ENCODE measurements at places on chromosomes 11 and 22. TPM values are rescaled to one million over a fixed set of nuclear protein-coding genes. Genes with fewer than 3 reads are reported as not detected.

GRCh38 chr11:101129203-101129943 lies at the start of gene PGR:
Gene PGR, minus strand, starts transcription at chr11:101129813. Its CDS starts 743 bp downstream, at chr11:101129070.
- no peaks in the 10 kb centered on the region for H3K4me1 ChIP-seq
- no peaks in the 10 kb centered on the region for H3K36me3 ChIP-seq
- peaks cover 12% of the 10 kb centered on the region for H3K27me3 ChIP-seq
- no peak within 1 kb of the TSS for H3K4me3 ChIP-seq
- DNase-seq, result no peak

DNA sequence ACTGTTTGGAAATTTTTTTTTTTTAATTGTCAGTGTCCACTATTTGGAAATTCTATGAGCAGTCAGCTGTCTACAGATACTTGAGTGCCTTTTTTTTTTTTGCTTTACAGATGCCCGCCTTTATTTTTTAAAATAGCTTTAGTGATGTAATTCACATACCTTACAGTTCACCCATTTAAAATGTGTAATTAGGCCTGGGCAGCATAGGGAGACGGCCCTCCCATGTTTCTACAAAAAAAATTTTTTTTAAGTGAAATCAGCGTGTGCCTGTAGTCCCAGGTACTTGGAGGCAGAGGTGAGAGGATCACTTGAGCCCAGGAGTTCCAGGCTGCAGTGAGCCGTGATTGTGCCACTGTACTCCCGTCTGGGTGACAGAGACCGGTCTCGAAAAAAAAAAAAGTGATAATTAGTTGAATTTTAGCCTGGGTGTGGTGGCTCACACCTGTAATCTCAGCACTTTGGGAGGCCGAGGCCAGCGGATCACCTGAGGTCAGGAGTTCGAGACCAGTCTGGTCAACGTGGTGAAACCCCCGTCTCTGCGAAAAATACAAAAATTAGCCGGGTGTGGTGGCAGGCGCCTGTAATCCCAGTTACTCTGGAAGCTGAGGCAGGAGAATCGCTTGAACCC lies 1.5 kb downstream of the ZNF143 start:
- H3K4me3 ChIP-seq, result peak overlapping the region; percentile 77
- H3K27ac ChIP-seq, result peak overlapping the region; percentile 99
- no peaks in the 10 kb centered on the region for H3K4me1 ChIP-seq
- H3K36me3 ChIP-seq, result no peaks in the 10 kb centered on the region

DNA sequence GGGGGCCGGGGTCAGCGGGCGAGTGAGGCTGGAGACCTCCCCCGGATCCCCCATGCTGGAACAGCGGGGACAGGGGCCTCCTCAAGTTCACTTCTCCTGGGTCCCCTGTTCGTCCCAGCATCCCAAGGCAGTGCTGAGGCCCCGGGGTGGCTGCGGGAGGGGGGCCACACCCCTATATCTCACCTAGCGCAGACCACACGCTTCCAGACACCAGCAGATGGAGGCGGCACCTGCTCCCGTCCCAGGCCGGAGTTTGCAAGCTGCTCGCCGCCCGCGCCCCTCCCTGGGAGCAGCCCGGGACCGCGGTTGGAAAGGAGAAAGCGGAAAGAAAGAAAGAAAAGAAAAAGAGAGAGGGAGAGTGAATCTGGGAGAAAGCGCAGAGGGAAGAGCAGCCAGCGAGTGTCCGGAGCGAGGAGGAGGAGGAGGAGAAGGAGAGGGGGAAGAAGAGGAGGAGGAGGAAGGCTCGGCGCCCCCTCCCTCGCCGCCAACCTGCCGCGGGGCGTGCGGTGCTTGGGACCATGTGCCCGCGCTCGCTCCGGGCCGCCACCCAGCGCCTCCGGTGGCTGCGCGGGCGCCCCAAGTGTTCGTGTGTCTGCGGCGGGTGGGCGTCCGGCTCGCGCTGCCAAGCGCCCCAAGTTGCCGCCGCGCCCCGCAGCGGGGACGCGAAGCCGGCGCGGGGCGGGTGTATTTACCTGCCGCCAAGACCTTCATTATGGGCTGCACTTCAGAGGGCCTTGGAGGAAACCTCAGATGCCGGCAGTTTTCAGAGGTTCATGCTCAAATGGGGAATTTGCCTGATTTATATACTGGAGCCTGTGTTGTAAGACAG lies at the start of gene LIF:
TSS of gene LIF (minus strand) at position 775 of the 829 bp plus-strand sequence. CDS start at position 711, 64 bp downstream.
- H3K4me1 ChIP-seq, result no peaks in the 10 kb centered on the region

KCNC1 gene
- 0.13 TPM for polyA plus RNA-seq

DNA sequence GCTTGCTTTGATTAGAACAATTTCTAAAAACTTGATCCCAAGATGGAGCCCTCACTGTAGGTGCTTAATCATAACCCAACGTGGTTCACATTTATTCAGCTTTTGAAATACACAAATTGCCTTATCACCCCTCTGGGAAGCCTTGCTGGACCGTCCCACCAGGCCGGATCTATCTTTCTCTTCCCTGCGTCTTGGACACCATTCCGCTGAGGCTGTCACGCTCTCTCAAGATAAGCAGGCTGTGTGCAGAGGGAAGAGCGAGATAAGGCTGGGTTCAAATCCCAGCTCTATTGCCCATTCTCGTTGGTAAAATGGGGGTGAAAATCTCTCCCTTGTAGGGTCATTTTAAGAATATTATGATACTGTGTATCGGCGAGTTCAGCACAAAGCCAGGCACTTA lies 20.5 kb upstream of the TP53I11 start:
- no peaks in the 10 kb centered on the region for H3K27me3 ChIP-seq
- no peaks in the 10 kb centered on the region for H3K36me3 ChIP-seq
- H3K27ac ChIP-seq, result no peak overlapping the region

GLYAT gene
- polyA plus RNA-seq, result not detected

IL10RA gene
- 1.1 TPM for polyA plus RNA-seq

RHOD gene
- polyA plus RNA-seq, result 28.6 TPM
